ENCODE measurements at places on chromosomes 1 and 21.

GRCh38 chr1:25503551-25504426 is 39.6 kb upstream of the LDLRAP1 start:
- DNase-seq, result peak; percentile 69

- DNase-seq, result no peak
Measured at GRCh38 chr1:222931023-222931422, 116.2 kb downstream of the DISP1 start.

DNA sequence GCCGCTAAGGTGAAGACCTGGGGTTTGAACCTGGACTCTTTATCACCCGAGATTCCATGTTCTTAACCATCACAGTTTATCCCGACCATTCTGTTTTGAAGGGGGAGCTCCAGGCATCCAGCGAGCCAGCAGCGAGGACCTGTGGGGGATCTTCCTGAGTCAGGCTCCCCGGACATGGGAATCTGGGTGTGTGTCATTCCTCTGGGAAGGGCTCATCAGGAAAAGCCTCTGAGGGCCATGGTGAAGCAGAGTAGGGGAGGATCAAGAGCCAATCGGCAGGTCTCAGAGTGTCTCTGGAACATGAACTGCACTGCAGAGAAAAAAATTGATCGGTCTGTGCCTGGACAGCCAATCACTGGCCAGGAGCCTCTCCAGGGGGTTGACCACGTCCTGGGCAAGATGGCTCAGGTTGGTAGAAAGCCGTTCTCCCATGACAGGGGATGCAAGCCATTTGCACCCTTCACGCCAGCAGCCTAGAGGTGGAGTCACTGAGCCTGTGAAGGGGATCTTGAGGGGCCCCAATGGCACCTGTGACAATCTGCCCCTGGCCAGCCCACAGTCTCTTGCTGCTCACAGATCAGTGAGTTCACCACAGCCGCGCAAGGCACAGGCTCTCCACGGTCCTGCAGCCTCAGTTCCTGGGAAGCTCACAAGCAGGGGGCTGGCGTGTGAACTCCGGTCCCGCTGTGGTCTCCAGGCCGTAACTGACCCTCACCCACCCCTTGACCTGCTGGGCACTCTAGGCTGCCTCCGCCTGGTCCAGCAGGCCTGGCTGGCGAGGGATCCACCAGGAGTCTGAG is 20.4 kb upstream of the ACTRT2 start:
- DNase-seq, result peak; percentile 22

- DNase-seq, result no peak
Measured at GRCh38 chr1:184023171-184023570, 14.4 kb downstream of the COLGALT2 start.

DNA sequence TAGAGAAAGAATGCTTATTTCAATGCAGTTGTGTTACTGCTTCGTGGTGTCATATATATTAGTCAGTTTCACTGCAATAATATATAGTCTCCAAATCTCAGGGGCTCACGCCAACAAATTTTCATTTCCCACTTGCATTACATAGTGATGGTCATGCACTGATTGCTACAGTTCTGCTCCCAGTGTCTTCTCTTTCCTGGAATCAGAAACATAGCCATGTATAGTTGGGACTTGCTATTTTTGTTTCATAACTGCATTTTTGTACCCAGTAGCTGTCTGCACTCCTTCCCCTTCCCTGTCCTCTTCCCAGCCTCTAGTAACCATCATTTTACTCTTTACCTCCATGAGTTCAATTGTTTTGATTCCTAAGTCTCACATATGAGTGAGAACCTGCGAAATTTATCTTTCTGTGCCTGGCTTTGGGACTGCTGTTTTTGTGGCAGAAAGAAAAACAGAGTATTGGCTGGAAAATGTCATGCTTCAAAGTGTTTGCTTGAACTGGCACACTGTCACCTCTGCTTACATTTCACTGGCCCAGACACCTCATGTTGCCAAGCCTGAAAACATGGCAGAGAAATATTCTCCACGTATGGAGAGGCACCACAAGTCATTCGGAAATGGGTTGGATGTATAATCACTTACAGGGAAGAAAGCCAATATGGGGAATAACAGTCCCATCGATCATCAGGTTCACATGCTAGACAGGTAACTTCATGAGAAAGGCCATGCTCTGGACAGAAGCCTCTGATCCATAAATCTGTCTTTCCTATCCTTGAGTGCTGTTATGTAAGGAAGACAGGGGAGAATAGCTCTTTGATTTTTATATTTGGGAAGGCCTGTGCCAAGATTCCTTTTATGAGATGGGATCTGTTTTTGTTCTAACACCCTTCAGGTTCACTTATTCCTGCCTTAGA is 60.4 kb upstream of the BACH1 start:
- DNase-seq, result no peak

GRCh38 chr1:179775009-179775408 is 31.9 kb downstream of the FAM163A start:
- DNase-seq, result no peak

DNA sequence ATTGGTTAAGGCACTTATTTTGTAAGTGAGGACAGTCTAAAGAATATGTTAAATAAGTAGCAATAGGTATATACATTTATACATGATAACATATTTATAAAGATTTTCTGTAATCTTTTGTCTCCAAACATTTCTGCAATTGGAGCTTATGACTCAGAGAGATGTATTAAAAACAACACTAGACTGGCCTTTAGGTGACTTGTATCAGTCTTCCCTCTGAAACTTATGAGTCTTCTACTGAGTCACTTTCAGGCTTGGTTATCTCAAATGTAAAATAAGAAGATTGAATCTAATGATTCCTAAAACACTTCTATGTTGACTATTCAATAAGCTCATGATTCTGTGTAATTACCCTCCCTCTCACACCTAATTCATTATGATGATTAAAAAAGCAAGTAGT is 672.6 kb upstream of the NEGR1 start:
- DNase-seq, result no peak

- DNase-seq, result no peak
Measured at GRCh38 chr1:31932491-31933316, 5.5 kb downstream of the PTP4A2 start.

- peak; percentile 88 for DNase-seq
Measured at GRCh38 chr1:1540090-1540817, at the start of gene TMEM240. TSS of gene TMEM240 (minus strand) at chr1:1540624. CDS start at chr1:1540346, 278 bp downstream.

GRCh38 chr1:21236178-21236577 is 54.1 kb downstream of the ECE1 start:
- no peak for DNase-seq

DNA sequence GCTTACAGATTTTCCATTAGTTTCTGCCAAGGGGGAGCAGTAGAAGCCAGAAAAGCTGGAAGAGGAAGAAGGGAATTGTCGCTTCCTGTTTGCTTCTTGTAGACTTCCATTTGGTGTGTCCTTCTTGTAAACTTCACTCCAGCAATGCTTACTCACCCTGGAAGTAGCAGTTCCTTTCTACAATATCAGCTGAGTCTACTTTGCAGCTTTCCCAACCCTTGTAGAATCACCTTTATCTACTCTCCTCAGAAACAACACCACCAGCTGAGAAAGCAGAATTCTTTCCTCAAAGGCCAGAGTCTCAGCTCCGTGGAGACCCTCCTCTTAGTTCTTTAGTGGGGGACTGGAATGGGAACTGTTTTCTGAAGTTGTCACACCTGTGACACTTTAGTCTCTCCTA is 1136.7 kb upstream of the TMPRSS15 start:
- no peak for DNase-seq

- no peak for DNase-seq
Measured at GRCh38 chr1:33021567-33022431, 14.9 kb downstream of the AK2 start.

DNA sequence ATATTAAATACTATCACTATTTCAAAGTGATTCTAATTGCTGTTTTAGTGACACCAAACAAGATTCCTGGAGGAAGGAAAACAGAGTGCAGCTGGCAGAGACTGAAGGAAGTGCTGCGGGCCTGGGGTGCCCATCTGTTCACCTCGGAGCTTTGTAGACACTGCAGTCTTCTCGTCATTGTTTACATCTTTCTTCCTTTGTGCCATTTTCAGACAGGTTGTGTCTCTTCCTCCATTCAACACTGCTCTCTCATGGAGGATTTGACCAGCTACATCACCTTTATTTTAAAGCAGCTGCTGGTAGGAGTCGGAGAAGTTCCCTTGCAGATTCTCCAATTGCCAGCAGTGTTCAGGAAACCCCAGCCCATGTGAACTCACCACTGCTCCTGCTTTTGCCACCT is 37.3 kb downstream of the ABCA4 start:
- no peak for DNase-seq

- no peak for DNase-seq
Measured at GRCh38 chr1:37540036-37540785, 13.9 kb downstream of the SNIP1 start.

Data from Right ventricle myocardium superior (tissue), 1 donor.